ENCODE measurements at places on chromosomes 3 and 15.

DNA sequence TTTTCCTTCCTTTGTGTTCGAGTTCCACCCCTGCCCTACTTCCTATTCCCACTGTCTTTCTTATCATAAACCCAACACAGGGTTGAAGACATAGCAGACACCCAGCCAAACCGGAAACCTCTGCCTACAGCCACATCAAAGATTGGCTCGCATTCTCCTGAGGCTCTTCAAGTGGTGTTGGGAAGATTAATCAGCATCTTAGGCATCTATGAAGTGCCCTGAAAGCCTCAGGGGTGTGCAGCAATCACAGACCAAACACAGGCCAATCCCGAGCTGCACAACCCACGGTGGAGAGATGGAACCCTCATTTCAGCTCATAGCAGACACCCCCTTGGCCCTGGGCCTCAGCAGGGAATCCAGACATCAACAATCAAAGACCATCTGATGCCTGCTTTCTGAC lies 255.9 kb downstream of the XXYLT1 start:
- DNase-seq, result peak; percentile 76

GRCh38 chr3:188788621-188789081 lies 383.1 kb upstream of the TPRG1 start:
- DNase-seq, result peak; percentile 100

DNA sequence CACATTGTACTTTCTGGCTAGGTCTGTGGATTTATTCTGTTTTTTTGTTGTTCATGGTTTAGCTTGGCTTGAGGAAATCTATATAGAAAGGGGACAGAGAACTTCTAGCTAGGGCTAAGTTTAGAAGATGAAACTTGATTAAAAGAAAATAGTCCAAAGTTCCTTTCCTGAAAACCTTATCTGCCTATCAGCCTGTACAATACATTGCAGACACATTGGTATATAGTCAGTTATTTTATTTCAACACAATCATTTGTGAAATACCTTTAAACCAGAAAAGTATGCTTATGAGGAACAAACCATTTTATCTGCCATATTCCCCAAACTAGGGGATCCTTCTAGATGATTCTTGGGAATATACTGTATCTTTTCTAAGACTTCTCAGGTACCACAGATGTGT lies 147.3 kb upstream of the CGNL1 start:
- no peak for DNase-seq

GRCh38 chr15:98292442-98293240 lies 332.1 kb downstream of the ARRDC4 start:
- DNase-seq, result peak; percentile 37

DNA sequence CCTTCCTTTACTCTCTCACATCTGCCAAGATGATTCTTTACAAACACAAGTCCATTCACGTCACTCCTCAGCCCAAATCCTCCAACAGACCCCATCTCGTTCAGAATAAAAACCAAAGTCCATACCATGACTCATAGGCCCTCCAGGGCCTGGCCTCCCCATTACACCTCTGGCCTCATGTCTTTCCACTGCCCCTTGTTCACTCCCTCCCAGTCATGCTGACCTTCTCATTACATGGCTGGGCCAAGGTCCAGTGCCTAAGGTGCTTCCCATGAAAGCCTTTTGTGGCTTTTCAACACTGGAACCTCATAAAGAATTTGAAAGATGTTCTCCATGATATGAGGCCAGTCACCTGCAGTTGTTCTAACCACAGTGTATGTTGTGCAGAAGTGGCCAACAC lies 44.5 kb downstream of the NEK10 start:
- DNase-seq, result no peak

DNA sequence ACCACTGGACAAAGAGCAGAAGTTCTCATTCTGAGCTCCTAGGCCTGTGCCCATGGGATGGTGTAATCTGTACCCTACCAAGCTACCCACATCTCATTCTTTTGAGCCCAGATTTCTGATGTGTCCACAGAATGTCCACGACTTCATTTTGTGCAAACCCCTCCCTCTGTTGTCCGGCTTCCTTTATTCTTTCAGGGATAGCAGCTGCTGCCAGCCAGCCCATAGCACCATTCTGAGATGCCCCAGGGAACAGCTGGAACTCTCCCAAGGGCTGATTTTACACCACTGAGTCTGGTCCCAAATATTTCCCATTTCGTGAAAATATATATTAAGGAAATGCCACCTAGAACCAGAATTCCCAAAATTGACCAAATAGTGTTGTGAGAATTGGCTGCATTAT lies 236.6 kb downstream of the SATB1 start:
- no peak for DNase-seq

DNA sequence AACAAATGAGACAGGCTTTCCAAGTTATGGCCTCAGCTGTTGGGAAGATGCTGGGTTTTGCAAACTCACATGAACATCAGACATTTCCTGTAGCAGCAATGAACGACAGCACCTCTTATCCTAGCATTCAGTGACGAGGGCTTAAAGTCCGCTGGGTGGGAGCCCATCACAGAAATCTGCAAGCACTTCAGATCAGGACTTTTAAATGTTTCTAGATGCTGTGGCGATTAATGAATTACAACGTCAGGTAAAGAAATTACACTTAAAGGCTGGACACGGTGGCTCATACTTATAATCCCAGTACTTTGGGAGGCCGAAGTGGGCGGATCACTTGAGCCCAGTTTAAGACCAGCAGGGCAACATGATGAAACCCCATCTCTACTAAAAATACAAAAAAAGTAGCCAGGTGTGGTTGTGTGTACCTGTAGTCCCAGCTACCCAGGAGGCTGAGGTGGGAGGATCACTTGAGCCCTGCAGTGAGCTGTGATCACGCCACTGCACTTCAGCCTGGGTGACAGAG lies 3.9 kb downstream of the AEN start:
- DNase-seq, result no peak

DNA sequence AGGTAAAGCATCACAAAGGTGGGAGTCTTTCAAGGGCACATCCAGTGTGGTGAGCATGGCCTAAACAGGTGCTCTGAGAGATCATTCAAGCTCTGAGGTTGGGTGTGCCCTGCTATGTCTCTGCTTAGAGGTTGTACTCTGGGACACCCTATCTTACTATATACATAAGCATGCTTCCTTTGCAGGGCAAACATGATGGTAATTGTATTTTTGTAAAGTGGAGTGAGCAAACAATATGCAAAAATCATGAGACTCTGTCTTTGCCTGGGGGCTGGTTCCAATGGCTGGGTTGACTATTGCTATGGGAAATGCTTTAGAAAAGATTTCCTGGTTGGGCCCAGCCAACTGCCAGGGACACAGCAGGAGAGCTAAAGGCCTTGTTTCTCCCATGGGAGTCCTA lies 315.1 kb upstream of the TLE3 start:
- no peak for DNase-seq

GRCh38 chr15:46389739-46390138 lies 754.9 kb downstream of the SQOR start:
- DNase-seq, result no peak

All from HT1080 (cell line).